Frontal cortex (tissue), 4 donors: ENCODE measurements at places on chromosomes 4 and X.

- no peak for DNase-seq
Measured at GRCh38 chr4:95867919-95868318, 28.0 kb downstream of the PDHA2 start.

DNA sequence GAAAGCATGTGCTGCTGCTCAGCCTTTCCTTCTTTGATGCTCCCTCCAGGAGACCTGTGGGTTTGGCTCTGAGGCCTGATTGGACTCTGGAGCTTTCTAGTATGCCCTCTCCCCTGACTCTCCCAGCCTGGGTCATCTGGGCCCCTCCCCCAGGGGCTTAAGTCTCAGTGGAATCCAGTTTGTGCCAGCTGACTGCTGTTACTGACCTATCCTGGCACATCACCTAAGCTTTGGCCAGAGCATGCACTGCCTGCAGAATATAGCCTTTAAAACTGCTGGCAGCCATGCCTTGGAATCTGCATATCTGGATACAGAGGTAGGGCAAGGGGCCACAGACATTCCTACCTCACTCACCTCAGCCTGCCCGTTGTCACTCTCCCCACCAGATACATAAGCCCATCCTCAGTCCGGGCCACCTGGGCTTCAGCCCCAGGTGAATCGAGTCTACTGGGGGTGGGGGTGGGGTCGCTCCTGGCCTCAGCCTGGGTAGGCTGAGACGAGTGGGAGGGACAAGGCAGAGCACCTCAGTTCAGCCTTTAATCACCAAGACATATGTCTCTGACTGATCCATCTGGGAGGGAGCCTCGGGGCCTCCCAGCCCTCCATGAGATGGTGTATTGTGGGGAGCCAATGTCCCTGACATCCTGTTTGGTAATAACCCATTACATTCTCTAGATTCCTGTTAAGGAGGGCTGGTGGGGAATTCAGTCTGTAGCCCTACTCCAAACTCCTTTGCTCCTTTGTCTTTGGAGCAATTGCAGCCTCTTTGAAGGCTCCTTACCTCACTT lies 61.2 kb downstream of the STARD8 start:
- no peak for DNase-seq

DNA sequence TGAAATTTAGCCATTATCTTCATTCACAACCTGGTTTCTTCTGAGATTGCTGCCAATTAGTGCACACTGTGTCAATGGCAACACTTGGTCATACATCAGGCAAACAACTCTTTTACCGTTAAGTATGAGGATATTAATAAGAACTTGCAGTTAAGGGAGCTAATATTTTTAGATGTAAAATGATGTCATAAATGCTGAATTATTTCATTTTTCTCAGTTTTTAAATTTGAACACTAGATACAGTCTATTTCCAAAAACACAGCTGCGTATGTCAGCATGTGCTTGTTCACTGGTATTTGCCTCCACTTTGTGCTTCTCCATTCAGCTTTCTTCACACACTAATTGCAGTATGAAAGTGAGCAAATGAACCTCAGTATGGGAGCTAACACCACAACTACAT lies 1.6 kb downstream of the KLHL13 start:
- no peak for DNase-seq

DNA sequence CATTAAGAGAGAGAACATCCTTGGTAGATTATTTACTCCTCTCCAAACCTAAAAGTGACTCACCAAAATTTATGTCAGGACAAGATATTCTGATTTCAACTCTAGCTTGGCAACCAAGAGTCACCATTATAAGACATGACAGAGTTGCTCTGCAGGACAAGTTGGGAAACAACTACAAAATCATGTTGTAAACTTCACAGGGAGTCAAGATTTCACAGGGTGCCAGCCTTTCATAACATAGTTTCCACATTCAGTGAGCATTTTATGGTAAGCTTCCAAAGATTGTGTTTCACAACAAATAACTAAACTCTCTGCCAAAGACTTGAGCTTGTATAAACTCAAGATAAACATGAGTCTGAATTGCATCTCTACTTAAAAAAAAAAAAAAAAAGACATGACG lies 121.0 kb upstream of the DIAPH2 start:
- no peak for DNase-seq

GRCh38 chrX:38103857-38104812 lies 97.8 kb downstream of the SYTL5 start:
- DNase-seq, result no peak

GRCh38 chrX:135421932-135422809 lies at the start of gene SMIM10L2A:
Gene SMIM10L2A, plus strand, starts transcription at chrX:135421944. Its CDS starts 188 bp downstream, at chrX:135422132.
- DNase-seq, result no peak
